ENCODE measurements at places on chromosomes 11 and 22. TPM values are rescaled to one million over a fixed set of nuclear protein-coding genes. Genes with fewer than 3 reads are reported as not detected.

DNA sequence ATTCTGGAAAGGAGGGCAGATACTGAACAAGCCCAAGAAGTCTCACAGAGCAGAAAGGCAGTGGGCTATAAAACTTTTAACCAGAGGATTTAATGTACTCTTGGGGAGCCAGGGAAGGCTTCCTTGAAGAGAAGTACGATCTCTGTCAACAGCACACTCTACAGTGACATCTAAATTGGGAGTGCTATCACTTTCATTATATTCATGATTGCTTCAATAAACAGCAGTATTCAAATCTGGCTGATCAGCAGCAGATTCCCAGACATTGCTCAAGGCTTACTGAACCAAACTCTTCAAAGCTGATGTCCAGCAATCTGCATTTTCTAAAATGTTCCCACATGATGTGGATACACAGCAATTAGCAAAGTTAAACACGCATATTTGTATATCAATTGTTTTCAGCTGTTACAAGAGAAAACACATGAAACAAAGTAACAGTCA lies 44.2 kb downstream of the SYTL2 start:
- no peak for DNase-seq

DNA sequence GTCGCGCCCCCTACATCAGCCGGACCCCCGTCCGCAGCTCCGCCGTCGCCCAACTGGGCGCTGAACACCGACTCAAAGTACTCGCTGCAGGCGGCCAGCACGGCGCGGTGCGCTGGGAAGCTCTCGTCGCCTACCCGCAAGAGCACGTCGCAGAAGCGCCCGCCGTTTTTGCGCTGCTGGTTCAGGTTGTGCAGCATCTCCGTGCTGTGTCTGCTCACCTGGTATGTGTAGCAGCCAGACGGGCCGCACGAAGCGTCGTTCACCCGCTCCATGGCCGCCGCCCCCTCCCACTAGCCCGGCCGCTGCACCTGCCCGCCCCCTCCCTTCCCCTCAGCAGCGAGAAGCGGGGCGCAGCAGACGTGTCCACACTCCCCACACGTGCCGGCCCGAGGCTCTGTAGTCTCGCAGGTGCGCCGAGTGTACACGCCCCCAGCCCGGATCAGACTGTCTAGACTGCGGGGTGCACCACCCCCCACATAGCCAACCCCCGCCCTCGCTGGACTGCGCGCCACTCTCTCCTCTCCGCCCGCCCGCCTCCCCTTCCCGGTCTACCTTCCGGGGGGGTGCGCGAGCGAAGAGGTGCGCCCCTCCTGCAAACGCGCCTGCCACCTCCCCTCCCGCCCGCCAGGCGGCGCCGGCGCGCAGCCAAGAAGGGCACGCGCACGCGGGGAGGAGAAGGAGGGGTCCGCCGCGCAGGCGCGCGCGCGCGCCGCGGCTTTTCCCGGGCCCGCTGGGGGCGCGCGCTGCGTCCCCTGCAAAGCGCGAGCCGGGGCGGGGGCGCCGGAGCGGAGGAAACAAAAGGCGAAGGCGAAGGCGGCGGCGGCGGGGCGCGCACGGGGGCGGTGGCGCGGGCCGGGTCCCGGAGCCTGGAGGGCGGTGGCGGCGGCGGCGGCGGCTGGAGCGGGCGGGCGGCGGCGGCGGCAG lies 553 bp downstream of the PATZ1 start:
- DNase-seq, result peak; percentile 80

MUC6 gene
- 14.8 TPM for polyA plus RNA-seq

WBP2NL gene
- polyA plus RNA-seq, result 3.3 TPM

DNA sequence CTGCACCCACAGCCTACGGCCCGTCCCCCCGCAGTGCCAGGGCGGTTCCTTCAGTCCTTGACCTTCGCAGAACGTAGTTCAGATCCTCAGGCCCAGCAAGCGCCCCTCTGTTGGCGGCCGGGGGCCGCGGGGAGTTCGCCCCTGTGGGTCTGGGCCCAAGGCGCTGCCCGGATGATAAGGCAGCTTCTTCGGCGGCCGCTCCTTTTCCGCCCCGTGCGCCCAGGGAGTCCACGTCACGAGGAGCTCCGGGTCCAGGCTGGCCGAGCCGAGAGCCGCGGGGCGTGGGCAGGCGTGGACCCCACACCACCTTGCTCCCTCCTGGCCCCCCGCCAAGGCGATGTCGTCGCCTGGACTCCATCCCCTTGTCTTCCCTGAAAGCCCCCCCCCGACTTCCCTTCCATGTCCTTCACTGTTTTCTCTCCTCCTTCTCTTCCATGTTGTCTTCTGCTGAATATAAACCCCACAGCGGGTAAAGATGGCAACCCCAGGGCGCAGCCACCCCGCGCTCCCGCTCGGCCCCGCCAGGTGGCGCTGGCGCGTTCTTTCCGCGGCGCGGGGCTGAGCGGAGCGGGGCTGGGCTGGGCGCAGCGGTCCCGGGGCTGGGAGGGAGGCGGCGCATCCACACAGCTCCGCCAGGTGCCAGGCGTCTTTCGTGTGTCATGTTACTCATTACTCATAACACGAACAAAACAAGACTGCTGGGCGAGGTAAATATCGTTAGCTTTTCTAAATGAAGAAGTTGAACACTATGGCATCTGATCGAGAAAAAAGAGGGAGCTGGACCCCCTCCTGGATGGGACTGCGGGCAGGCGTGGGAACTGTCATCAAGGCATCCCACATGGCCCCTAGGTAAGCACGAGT lies 321.0 kb downstream of the NTM start:
- DNase-seq, result no peak

IL17RA gene
- polyA plus RNA-seq, result 7.1 TPM

DNA sequence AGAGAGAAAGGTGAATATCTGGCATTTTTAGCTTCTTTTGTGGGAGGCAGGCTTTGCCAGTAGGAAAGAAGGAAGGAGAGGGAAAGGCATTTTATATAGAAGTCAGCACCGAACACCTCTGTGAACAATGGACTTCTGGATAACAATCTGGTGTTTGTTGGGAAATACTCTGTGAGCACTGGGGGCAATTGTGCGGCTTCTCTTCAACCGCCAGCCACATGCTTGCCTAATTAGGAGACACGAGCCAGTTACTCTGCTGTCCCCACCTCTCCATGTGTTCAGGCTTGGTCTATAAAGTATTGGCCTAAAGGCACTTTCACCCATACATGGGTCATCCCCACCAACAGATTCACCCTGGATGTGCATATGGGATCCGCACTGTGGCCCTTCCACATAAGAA lies 523.6 kb downstream of the NTM start:
- DNase-seq, result no peak

DEUP1 gene
- 0.86 TPM for polyA plus RNA-seq

DNA sequence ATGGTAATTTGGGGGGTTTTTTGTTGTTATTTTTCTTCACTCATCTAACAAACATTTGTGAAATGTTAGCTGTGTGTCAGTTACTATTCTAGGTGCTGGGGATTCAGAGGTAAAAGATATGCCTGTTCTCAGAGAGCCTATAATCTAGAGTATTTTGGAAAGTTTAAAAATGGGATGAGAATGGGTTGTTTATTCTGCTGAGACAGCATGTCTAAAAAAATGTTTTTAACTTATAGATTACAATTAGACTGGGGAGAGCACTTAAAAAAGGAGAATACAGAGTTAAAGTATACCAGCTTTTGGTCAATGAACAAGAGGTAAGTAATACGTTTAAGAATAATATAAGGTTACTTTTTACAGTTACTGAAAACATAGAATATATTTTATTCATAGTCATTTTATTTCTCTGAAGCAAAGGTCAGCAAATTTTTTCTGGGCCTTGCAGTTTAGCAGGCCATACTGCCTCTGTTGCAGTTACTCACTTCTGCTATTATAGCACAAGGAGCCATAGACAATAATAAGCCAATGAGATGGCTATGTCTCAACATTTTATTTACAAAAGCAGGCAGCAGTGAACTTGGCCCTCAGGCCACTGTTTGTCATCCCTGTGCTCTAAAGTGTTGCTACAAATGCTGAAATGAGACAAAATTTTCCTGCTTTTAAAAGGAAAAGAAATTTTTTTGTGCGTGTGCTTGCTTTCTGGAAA lies 60.0 kb downstream of the DKK3 start:
- no peak for DNase-seq

DNA sequence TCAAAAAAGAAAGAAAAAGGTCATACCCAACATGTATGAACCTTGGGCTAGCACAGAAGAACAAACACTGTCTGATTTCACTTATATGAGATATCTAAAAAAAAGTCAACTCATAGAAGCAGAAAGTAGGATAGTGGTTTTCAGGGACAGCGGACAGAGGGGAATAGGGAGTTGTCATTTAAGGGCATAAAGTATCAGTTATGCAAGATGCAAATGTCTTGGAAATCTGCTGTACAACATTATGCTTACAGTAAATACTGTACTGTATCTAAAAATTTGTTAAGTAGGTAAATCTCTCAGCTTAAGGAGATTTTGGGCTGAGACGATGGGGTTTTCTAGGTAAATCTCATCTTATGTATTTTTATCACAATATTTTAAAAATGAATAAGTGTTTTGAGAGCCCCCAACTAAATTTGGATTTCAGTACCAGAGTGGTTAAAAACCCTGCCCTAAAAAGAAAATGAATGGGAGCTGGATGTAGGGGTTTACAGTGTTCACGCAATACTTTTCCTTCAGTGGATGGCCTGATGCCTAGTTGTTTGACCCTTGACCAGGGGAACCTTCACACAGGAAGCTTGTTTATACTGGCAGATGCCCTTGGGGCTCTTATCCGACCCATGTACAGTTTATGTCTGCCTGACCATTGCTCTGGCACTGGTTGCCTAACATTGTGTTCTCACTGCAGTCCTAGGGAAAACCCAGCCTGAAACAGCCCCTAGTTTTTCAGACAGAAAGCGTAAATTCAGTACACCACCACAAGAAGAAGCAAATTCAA lies 34.8 kb downstream of the SLC22A9 start:
- no peak for DNase-seq

RAG2 gene
- 0.48 TPM for polyA plus RNA-seq

CNTN5 gene
- polyA plus RNA-seq, result 20.4 TPM

TMEM45B gene
- 19.8 TPM for polyA plus RNA-seq

DNA sequence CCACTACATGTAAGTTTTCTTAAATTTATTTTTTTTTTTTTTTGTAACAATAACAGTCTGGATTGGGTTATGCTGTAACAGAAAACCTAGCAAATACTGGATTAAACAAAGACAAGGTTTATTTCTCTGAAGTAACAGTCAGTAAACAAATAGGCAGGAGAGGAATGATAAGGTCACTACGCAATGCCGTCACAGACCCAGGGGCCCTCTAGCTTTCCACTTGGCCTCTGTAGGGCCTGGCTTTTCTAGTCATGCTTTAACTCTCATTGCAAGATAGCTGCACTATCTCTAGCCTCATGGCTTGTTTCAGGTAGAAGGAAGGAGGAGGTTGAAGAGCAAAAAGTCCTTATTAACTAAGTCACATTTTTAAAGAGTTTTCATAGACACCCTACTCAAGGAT lies 6.5 kb downstream of the OR10A6 start:
- no peak for DNase-seq

DNA sequence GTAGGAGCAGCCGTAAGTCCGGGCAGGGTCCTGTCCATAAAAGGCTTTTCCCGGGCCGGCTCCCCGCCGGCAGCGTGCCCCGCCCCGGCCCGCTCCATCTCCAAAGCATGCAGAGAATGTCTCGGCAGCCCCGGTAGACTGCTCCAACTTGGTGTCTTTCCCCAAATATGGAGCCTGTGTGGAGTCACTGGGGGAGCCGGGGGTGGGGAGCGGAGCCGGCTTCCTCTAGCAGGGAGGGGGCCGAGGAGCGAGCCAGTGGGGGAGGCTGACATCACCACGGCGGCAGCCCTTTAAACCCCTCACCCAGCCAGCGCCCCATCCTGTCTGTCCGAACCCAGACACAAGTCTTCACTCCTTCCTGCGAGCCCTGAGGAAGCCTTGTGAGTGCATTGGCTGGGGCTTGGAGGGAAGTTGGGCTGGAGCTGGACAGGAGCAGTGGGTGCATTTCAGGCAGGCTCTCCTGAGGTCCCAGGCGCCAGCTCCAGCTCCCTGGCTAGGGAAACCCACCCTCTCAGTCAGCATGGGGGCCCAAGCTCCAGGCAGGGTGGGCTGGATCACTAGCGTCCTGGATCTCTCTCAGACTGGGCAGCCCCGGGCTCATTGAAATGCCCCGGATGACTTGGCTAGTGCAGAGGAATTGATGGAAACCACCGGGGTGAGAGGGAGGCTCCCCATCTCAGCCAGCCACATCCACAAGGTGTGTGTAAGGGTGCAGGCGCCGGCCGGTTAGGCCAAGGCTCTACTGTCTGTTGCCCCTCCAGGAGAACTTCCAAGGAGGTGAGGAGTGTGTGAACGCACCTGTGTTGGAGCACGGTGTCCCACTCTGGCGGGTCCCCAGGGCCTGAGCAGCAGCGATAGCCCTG lies at the start of gene TAGLN:
Gene TAGLN (plus strand): TSS at position 318 of the 863 bp plus-strand sequence. CDS start 3,644 bp downstream, outside the sequence.
- peak; percentile 74 for DNase-seq

DNA sequence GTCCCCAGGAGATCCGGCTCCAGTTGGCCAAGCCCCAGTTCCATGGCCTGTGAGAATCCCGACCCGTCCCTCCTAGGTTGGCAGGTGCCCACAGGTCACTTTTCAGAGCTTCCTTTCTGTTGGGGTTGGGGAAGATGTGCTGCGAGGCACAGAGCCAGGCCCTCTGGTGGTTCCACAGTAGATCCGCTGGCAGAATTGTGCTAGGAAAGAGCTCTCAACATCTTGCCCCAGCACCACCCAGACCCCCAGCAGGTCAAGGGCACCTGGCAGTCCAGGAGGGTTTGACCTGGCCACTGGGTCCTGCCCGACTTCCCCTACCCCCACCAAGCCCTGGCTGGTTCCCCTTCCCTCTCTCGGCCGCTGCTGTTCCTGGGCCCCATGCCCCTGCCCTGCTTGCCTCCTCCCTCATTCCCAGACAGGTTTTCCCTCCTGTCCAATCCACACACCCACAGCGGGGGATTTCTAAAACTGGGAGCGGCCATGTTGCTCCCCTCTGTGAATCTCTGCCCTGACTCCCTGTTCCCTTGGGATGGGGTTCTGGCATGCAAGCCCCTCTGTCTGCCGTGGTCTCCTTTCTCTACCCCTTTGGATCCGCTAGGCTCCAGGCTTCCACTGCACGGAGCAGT lies 26.2 kb upstream of the GCAT start:
- DNase-seq, result no peak

DNA sequence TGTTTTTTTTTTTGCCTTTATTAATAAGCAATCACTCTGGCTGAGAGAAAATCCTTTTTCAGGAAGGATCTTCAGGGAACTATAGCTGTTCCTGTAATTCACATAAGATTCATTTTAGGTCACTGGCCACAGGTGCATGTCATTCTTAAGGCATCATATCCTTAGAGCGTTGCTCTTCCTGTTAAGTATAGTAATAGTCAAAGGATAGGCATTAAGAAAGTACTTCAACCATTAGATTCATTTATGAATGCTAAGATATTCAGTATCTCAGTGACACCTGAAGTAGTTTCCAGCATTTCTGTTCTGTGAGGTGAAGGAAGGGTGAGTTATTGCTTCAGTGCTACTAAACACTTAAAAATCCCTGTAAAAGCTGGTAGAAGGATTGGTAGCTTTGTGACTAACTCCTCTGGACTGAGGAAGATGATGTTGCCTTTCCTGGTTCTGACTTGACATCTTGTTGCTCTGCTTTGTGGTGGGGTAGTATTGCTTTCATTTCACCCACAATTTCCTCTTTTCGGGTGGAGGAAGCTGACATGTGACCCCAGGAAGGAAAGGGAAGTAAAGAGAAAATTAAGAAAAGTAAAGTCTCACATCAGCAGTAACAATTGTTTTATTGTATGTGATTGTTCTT lies 34.7 kb downstream of the RNF169 start:
- DNase-seq, result no peak

IGF2 gene
- 1,039 TPM for polyA plus RNA-seq

All from renal cortex interstitium (tissue), 15 donors.